ENCODE measurements at places on chromosomes 4 and X.

GRCh38 chr4:56099378-56099786 lies 150.6 kb downstream of the CEP135 start:
- no peak for DNase-seq

DNA sequence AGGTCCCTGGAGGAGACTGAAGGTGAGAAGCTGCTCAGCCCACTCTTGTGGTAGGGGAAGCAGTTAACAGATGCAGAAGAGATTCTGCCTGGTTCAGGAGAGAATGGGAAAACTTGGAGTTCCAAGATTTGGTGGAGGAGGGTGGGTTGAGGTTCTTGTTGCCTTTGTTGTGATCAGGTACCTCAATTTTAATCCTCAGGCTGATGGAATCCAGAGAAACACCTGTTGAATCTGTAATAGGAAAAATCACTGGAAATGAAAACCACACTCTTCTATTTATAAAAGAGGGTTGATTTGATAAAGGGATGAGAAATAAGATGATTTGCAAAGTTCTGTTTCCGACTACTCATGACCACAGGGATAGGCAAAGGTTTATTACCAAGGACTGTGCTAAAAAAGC lies 132.1 kb downstream of the EDA start:
- DNase-seq, result no peak

DNA sequence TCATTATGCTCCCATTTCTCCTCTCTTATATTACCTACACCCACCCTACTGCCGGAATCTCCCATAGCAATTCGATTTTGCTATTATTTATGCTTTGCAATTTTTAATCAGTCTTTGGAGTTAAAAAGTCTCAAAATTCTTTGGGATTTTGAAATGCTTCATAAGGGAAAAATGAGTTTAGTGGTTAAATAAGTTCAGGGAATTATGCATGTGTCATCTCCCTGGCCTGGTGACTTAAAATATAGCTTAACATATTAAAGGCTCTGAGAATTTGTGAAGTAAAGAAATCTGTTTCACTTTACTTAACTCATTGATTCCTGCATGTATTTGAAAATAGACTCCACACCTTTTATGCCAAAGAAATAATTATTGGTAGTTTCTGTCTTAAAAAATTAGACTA lies 185.1 kb upstream of the DIPK2B start:
- no peak for DNase-seq

GRCh38 chr4:79852305-79852730 lies 220.7 kb downstream of the ANTXR2 start:
- DNase-seq, result no peak

DNA sequence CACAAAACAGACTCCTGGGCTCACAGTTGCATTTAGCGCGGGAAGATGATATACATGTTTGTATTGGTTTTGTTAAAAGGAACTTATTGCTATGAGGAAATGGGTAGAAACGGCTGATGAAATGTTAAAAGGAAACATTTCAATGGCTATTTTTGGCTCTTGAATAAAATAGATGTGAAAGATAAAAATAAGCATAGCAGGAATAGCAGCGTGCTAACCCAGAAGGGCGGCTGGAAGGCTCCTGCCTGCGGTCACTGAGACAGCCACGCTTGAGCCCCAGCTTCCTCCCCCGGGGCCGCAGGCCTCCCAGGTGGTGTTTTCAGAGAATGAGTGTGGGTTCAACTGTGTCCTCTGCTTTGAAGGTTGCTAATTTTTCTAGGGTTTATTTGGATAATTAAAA lies 35.0 kb upstream of the CLCN4 start:
- no peak for DNase-seq

GRCh38 chr4:120853161-120853935 lies 69.2 kb downstream of the PRDM5 start:
- DNase-seq, result no peak

GRCh38 chr4:169122422-169122821 lies 112.4 kb upstream of the CBR4 start:
- no peak for DNase-seq
